AG04450 (cell line): ENCODE measurements at places on chromosomes 1 and 21.

DNA sequence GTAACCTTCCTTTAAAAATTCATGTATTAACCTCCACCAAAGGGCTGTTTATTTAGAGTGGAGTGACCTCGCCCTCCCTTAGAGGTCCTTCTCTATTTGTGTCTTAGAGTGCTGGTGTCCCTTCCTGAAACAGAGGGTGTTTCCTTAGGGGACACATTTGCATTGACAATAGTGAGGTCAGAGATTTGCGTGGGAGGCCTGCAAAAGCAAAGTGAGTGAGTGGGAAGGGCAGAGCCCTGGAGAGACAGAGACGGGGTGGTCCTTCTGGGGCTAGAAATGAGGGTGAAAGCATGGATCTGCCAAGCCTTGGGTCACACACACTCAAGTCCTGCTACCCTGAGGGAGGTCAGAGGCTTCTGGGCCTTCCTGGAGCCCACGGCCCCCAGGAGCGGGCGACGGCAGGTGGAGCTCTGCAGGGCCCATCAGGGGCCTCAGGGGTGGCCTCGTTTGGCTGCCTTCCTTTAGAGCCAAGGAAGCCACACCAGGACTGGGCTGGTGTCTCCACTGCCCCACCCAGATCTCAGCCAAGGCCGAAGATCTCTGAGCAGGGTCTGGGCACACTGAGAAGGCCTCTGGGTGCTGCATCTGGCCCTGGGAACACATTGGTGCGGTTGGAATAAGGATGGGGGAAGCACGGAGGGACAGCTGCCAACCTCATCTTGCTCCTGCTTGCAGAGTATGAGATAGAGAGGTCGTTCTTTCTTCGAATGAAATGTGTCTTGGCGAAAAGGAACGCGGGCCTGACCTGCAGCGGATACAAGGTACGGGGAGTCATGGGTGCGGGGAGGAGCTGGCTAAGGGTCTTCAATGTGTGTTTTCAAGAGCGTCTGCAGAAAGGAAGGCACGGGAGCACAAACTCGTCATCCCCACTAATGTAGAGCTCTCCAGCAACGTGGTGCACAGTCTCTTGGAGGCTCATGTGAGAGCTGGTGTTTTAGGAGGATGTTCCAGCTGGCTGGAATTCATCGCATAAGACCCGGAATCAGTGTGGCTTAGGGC, 23.8 kb downstream of the SIM2 start:
- no peak for DNase-seq

GRCh38 chr21:33770542-33770941, 128.2 kb downstream of the ITSN1 start:
- no peak for DNase-seq

- DNase-seq: no peak
These were observed 161.0 kb downstream of the KCNK2 start for GRCh38 chr1:215243345-215244054.

- no peak for DNase-seq
These were observed 144.8 kb downstream of the ETS2 start for GRCh38 chr21:38950435-38951094.

GRCh38 chr1:74593887-74594866, 79.4 kb downstream of the ERICH3 start:
- DNase-seq: no peak

DNA sequence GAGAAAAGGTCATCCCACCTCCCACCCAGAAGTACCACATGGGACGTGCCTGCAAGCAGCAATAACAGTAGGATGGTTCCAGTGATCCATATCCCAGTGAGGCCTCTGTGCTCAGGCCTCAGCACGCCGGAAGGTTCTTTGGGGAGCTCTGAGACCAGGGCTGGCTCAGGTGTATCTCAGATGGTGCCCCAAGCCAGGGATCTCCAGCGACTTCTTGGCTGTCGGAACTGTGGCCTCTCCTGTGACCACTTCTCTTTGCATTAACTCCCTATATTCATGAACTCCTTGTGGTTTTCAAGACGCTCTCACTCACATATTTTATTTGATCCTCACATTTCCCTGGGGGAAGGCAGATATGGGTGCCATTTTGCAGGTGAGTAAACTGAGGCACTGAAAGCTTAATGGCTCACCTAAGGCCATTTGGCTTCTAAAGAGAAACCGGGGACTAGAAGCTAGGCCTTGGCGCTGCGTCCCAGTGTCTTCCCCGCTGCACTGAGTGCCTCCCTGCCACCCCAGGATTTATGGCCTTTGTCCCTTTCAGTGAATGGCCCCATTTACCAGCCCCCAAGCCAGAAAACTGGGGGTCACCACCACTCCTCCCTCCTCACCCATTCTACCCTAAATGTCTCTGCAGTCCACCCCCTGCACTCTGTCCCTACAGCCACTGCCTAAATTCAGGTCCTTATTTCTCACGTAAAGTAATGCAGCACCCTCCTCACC, 101.9 kb downstream of the CCDC185 start:
- no peak for DNase-seq
